Fibroblast of the aortic adventitia (primary cell): ENCODE measurements at places on chromosomes 2 and 18. TPM values are rescaled to one million over a fixed set of nuclear protein-coding genes. Genes with fewer than 3 reads are reported as not detected.

The C2orf78 gene
- not detected in 2 replicates for total RNA-seq

The CLK1 gene
- 59.8 and 175 TPM in 2 replicates for total RNA-seq

The TMEM200C gene
- total RNA-seq: 0.33 and 0.36 TPM in 2 replicates

The ATP5MC3 gene
- 61.2 and 168 TPM in 2 replicates for total RNA-seq

- DNase-seq: no peak
These were observed 9.7 kb upstream of the TEKT4 start for GRCh38 chr2:94861308-94862152.

GRCh38 chr2:216235896-216236295, 126.7 kb downstream of the XRCC5 start:
- no peak for DNase-seq

DNA sequence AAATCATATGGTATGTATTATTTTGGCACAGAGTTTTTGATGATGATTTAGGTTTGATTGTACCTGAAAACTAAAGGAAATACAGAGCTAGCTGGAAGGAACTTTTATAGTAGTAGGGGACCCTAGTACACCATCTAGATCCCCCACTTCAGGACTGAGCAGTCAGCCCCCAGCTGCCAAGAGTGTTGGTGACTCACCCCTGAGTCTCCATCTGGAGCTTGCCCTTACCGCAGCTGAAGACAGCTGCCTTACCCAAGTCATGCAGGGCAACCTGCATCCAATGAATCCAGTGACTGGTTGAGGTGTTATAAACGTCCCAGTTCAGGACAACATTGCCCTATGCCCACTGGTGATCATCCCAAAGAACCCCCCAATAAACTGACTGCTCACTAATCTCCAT, 15.3 kb downstream of the PMS1 start:
- peak; percentile 59 for DNase-seq

- DNase-seq: no peak
These were observed 6.4 kb downstream of the IL1RL1 start for GRCh38 chr2:102317715-102318114.

DNA sequence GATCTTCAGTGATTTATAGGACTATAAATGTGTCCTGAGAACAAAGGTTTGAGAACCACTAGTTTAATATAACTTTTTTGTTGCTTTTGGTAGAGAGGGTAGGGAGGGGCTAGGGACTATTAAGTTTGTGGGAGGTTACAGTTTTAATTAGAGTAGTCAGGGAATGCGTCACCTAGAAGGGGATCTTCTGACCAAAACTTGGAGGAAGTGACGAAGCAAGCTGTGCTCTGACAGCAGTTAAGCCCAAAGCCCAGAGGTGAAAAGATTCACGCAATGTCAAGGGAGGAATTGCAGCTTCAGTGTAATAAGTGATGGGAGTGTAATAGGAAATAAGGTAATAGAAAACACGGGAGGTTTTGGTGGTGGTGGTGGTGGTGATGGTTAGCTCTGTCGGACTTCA, 8.1 kb downstream of the TDRD15 start:
- DNase-seq: no peak

- no peak for DNase-seq
These were observed 20.5 kb downstream of the THAP4 start for GRCh38 chr2:241616168-241617125.

GRCh38 chr2:11631462-11631861, 38.5 kb downstream of the NTSR2 start:
- DNase-seq: peak; percentile 33

- DNase-seq: peak; percentile 15
These were observed 91.4 kb downstream of the USP34 start for GRCh38 chr2:61379521-61379920.

DNA sequence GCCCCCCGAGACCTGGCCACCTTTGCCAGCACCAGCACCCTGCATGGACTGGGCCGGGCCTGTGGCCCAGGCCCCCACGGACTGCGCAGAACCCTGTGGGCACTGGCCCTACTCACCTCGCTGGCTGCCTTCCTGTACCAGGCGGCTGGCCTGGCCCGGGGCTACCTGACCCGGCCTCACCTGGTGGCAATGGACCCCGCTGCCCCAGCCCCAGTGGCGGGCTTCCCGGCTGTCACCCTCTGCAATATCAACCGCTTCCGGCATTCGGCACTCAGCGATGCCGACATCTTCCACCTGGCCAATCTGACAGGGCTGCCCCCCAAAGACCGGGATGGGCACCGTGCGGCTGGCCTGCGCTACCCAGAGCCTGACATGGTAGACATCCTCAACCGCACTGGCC, 554 bp downstream of the ASIC4 start:
- no peak for DNase-seq

DNA sequence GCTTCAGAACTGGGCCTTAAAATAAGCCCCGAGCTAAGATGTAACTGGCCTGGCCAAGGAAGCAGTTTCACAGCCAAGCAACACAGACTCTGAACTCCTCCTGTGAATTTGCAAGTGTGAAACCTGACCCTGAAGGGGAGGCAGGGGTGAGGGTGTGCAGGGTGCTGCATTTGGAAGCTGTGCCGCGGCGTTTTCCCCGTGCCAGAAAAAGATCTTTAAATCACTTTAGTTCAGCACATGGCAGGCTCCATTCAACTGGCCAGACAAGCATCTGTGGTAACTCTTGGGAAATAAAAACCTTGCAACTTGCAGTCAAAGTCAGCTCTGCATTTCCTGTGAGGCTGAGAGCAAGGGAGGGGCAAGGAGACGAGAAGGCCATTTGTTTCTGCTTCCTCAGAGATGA, 209.3 kb upstream of the SOX11 start:
- DNase-seq: no peak
